ENCODE measurements at places on chromosomes 3 and 15.

- DNase-seq = no peak
These were observed 7.3 kb upstream of the UBE3A start for GRCh38 chr15:25446076-25446475.

DNA sequence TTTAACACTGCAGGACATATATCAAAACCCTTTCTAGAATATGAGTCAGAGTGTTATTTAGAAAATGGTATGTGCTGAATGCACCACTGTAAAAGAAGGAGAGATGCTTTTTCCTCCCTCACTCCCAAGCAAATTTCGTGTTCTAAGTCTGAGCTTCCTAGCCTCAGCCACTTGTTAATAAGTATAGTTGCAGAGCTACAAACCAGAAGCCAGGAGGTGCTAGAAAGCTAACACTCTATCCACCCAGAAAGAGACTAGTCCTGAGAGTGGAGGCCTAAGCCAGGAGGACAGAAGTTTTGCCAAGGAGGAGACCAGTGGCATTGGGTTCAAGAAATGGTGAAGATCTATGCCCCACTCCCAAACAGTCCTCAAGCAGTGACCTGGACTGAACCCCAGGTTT lies 40.5 kb upstream of the GYG1 start:
- no peak for DNase-seq

DNA sequence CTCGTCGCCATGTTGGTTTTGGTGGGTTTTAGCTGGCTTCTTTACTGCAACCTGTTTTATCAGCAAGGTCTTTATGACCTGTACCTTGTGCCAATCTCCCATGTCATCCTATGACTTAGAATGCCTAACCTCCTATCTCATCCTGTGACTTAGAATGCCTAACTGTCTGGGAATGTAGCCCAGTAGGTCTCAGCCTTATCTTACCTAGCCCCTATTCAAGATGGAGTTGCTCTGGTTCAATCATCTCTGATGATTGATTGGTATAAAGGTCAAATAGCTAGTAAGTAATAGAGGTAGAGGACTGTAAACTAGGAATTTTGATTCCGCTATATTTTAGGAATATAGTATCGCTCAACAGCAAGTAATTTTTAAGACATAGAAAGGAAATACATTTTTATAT lies 1.3 kb upstream of the ACKR2 start:
- DNase-seq = no peak

- DNase-seq = no peak
These were observed 77.2 kb upstream of the FGF12 start for GRCh38 chr3:192804502-192804901.

DNA sequence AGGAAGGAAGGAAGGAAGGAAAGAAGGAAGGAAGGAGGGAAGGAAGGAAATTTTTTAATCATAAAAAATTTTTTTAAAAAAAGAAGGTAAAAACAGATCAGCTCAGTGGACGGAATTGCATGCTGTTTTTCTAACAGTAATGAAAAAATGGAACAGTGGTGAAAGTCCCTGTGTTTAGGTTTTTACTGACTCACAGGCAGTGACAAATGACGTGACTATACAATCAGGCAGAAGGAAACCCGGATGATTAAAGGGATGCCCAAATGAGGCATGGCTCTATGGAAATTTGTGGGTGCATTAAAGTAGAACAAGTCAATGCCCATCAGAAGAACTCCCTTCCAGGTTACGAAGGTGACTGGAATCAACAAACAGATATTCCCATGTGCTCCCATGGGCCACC lies 135.0 kb downstream of the IMPG2 start:
- DNase-seq = no peak
